T-cell (primary cell): ENCODE measurements at places on chromosomes 16 and 17.

- DNase-seq: no peak
Observed at GRCh38 chr17:82998637-82999036, 80.8 kb upstream of the METRNL start.

- no peak for DNase-seq
Observed at GRCh38 chr16:87123356-87124001, 193.7 kb downstream of the C16orf95 start.

DNA sequence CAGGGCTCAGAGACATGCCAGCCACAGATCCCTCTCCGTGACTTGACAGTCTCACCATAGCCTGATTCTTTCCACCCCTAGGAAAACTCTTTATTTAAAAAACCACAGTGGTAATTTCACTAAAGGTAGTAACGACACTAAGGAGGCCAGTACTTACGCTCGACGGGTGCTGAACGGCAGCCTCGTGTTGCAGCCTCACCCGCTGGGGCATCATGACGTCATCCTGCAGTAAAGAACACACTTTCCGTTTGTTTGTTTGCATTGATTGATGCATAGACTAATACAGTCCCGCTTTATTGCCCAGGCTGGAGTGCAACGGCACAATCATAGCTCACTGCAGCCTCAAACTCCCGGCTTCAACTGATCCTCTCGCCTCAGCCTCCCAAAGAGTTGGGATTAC is 65.1 kb upstream of the METRNL start:
- no peak for DNase-seq

GRCh38 chr16:80071964-80072456 is 468.8 kb upstream of the DYNLRB2 start:
- no peak for DNase-seq

GRCh38 chr17:45293413-45294211 is 23.2 kb downstream of the MAP3K14 start:
- no peak for DNase-seq

GRCh38 chr17:19237389-19238166 is 412 bp downstream of the EPN2 start:
- no peak for DNase-seq

DNA sequence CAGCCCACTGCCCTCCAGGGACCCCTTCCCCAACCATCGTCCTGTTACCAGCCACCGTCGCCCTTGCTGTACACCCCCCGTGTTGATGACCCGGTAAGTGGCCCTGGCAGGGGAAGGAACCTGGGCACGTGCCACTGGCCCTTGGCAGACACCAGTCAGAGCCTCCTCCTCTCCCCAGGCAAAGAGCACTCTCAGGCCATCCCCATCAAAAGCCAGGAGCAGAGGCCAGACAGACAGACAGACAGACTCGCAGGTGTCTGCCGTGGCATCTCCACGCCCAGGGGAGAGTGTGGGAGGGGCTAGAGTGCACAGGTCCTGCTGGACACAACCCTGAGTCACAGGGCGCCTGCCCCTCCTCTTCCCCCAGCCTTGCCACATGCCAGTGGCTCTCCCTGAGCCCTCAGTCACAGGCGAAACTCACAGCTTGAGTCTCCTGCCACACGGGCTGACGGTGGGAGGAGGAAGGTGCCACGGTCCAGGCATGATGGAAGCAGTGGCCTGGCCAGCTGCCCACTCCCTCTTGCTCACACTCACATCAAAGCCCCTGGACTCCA is 7.8 kb downstream of the CLCN7 start:
- no peak for DNase-seq

DNA sequence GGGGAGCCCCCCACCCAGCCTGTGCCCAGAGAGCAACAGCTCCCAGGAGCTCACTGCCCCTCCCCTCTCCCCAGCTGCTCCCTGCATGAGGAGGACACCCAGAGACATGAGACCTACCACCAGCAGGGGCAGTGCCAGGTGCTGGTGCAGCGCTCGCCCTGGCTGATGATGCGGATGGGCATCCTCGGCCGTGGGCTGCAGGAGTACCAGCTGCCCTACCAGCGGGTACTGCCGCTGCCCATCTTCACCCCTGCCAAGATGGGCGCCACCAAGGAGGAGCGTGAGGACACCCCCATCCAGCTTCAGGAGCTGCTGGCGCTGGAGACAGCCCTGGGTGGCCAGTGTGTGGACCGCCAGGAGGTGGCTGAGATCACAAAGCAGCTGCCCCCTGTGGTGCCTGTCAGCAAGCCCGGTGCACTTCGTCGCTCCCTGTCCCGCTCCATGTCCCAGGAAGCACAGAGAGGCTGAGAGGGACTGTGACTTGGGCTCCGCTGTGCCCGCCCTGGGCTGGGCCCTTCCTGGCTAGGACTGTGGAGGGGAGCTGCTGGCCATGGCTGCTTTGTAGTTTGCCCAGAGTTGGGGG is 584 bp downstream of the TCAP start:
- DNase-seq: no peak

DNA sequence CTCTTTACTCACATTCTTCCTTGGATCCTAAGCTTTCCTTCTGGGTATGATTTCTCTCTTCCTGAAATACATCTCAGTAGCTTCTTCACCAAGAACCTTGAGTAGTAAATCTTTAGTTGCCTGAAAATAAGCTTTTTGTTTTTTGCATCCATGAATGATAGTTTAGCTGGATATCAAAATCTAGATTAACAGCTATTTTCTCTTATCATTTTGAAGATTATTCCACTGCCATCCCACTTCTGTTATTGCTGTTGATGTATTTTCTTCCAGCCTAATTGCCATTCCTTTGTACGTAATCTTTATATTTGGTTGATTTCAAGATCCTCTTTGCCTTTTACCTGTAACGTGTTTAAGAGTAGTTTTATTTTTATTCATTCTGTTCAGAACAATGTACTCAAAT is 7.6 kb upstream of the FBXO39 start:
- DNase-seq: no peak

GRCh38 chr17:83068641-83069570 is 10.5 kb upstream of the METRNL start:
- no peak for DNase-seq

GRCh38 chr16:83723901-83724300 is 83.9 kb upstream of the HSBP1 start:
- no peak for DNase-seq

DNA sequence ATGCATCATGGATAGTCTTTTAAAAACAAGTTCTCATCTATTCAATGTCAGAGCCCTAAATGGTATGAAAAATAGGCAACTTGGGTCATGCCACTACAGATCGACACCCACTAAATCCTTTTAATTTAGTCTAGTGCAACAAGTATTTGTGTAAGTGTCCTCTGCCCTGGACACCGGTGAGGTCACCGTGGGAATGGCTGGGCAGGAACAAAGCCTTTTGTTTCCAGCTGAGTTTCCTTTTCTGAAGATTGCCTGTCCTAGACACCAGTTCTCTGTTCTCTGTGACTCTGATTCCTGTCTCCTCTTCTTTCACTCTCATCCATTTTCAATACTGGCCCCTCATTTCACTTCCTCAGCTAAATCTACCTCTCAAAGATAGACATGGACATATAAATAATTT is 446.5 kb downstream of the MAF start:
- no peak for DNase-seq

- DNase-seq: no peak
Observed at GRCh38 chr16:27515874-27516353, 33.8 kb downstream of the GTF3C1 start.

- peak; percentile 16 for DNase-seq
Observed at GRCh38 chr16:71746442-71747046, 22.0 kb upstream of the PHLPP2 start.

GRCh38 chr16:29876217-29876593 is 13.2 kb upstream of the CDIPT start:
- no peak for DNase-seq

GRCh38 chr17:75238684-75239191 is 22.7 kb downstream of the GGA3 start:
- DNase-seq: peak; percentile 60

DNA sequence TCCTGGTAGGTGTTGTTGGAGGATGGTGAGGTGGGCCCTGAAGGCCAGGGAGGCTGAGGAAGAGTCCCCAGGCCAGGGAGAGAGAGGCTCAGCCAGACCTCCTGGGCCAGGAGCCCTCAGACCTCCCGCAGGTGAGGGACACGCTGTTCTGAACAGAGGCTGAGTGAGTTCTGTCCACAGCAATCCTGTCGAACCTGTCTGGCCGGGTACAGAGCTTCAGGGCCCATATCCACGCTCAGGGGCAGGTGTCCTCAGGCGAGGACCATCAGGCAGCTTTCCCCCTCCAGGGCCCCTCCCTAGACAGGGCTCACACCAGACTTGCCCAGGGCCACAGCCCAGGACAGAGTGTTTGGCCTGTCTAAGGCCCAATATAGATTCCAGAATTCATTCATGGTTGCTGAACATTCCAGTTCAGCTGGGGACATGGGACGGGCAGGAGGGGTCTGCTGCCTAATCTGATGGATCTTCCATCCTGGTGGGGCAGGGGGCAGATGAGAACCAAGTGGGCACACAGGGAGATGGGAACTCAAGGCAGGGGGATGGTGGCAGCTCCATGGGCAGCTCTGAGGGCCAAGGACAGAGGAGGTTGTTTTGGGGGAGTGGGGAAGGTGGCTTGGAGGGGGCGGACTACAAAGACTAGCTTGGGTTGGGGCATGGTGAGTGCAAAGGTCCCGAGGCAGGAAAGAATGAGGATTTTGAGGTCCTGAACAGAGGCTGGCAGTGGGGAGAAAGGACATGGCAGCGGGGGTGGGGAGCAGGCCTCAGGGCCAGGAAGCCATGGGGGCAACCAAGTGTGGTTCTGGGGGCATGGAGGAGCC is 23.4 kb upstream of the MPRIP start:
- no peak for DNase-seq

GRCh38 chr17:28416703-28417311 is 10.8 kb upstream of the SLC46A1 start:
- DNase-seq: peak; percentile 14

DNA sequence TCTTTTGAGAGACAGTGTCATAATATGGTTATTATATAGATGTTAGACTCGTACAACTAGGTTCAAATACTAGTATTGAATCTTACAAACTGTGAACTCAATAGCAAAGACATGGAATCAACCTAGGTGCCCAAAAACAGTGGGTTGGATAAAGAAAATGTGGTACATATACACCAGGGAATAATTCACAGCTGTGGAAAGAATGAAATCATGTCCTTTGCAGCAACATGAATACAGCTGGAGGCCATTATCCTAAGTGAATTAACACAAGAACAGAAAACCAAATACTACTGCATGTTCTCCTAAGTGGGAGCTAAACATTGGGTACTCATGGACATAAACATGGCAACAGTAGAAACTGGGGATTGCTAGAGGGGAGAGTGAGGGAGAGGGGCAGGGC is 8.1 kb downstream of the PHKB start:
- DNase-seq: no peak

GRCh38 chr16:81473558-81473957 is 28.9 kb downstream of the CMIP start:
- no peak for DNase-seq

GRCh38 chr16:58393138-58393504 is 850 bp downstream of the GINS3 start:
- DNase-seq: no peak

GRCh38 chr16:11409398-11409797 is 64.1 kb downstream of the RMI2 start:
- no peak for DNase-seq

- no peak for DNase-seq
Observed at GRCh38 chr17:48630925-48631692, 5.0 kb upstream of the HOXB9 start.
